ENCODE measurements at places on chromosomes 1 and 21.
A peak's percentile ranks its signal among the peaks of the same experiment; 100 is the strongest.

- DNase-seq: no peak
Measured at GRCh38 chr1:211566431-211567025, 12.4 kb downstream of the SLC30A1 start.

GRCh38 chr1:31583082-31583994 lies 7.0 kb downstream of the TINAGL1 start:
- DNase-seq: no peak

GRCh38 chr1:199508653-199509052 lies 518.9 kb upstream of the NR5A2 start:
- no peak for DNase-seq

DNA sequence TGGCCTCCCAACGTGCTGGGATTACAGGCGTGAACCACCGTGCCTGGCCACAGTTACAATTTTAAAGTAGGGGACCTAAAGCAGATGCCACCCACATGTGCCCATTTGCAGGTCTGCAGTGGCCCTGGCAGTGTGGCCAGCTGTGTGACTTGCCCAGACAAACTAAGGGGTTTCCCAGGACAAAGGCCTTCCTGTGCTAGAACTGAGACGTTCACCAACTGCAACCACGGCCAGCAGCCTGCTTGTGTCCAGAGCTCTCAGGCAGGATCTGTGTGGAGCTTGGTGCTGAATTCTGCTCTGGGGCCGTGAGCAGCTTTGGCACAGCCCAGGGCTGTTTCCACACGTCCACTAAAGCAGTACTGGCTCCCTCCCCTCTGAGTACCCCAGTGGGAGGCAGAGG lies 10.6 kb upstream of the PTTG1IP start:
- DNase-seq: no peak

DNA sequence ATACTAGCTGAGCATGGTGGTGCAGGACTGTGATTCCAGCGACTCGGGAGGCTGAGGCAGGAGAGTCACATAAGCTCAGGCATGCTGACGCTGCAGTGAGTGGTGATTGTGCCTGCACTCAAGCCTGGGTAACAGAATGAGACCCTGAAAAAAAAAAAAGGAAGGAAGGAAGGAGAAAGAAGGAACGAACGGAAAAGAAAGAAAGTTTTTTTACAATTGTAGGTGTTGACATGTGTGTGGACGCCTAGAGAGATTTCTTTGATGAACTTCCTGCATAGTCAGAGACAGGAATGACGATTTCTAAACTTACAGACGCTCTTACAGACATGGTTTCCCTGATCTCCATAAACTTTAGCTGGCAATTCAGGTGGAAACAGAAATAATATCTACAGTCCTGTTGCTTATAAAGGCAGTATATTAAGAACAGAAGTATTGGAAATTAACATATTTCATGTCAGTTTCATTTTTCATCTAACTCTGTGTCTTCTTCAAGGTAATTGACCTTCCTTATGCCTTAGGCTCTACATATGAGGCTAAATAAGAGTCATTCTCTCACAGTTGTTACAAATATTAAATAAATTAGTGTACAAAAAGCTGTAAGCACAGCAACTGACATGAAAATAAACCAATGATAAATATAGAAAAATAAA lies 4.1 kb downstream of the SAMSN1 start:
- no peak for DNase-seq

DNA sequence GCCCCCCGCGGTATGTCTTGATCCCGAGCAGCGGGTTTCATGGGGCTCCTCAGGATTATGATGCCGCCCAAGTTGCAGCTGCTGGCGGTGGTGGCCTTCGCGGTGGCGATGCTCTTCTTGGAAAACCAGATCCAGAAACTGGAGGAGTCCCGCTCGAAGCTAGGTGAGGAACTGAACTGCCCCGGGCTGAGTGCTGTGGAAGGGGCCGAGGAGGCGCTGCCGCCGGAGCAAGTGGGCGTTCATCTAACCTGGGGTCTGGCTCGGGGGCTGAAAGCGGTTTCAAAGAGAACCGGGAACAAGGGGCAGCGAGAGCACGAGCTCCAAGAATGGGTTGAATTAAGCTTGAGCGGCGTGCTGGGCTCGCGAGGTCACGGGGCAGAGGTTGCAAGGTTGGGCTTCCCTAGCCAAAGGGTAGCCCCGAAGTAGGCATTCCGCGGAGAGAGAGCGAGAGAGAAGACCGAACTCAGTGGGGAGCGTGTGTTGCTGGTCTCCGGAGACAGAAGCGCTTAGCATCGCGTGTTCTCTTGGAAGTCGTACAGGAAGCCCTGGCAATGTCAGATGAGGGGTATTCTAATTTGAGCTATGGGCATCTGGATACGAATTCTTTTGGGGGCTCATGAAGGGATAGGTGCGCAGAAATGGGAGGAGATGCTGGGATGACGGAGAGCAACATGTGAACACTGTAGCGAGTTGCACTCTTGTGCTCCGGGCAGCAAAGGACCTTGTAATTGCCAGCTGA lies 732 bp downstream of the HS2ST1 start:
- DNase-seq: peak; percentile 35

GRCh38 chr1:71780681-71781080 lies 501.7 kb downstream of the NEGR1 start:
- DNase-seq: peak; percentile 16
